Activated T-helper 17 cell treated with anti-CD3 and anti-CD28 coated beads, Interleukin-2, amount 50 U/mL, for 72 hours (primary cell): ENCODE measurements at places on chromosomes 6 and 20.

DNA sequence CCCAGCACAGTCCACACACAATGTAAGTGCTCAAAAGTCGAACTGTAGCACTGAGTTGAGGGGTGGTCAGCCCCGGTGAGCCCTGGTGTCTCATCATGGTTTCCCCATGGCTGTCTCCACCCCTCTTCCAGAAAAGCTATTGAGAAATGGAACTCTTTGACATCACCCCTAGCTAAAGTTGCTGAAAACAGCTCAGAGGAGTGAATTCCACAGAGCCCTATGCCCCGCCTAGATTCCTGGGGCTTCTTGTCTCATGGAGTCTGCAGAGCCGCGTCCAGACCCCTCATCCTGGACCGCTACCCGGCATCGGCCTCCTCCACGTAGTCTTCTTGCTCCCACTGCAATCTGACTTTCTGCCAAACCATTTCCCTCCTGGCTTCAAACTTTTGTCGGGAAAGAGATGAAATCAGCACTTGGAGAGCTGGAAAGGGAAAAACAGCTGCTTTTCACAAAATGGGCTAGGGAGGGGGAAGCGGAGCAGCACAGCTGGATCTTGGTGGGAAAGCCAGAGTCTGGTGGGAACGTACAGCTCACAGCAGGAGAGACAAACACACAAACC lies 132.2 kb downstream of the SNX5 start:
- ATAC-seq = no peak

DNA sequence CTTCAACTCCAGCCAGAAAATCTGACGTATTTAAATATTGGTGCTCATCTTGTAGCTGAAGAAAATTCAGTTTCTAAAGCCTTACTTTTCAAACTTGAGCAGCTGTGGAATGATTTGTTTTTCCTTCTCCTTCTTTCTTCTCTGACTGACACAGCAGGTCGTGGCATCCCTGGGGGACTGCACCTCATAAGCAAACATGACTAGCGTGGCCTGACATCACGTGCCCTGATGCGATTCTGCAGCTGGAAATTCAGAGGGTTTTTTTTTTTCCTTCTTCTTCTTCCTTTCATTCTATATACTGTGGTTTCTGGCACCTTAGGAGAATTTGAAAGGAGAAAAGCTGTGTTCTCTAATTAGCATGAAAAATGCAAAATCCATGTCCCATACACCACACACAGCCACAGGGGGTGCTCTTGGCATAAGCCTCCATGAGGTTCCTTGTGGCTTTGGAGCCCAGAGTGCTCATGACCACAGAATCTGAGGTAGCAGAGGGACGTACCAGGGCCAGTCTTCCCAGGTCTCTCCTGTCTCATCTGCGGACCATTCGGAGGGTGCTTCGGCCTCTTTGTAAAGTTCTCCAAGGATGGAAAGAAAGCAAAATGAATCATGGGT lies 258.5 kb upstream of the CDH4 start:
- ATAC-seq = no peak

DNA sequence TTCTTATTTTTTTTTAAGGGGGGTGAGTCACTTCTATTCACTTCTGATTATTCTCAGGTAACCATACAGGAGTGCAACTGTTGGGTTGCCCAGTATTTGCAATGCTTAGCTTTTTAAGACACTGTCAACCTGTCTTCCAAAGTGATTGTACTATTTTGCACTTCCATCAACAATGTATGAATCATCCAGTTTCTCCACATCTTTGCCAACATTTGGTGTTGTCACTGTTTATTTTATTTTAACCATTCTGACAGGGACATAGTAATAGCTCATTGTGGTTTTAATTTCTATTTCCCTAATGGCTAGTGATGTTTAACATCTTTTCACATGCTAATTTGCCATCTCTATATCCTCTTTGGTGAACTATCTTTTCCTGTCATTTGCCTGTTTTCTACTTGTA lies 1.4 kb upstream of the SLC13A3 start:
- ATAC-seq = no peak

GRCh38 chr20:50210066-50210619 lies 19.5 kb downstream of the CEBPB start:
- no peak for ATAC-seq

- ATAC-seq = peak; percentile 34
These were observed 72.9 kb upstream of the DSP start for GRCh38 chr6:7468382-7469081.

GRCh38 chr20:48066246-48066645 lies 281.0 kb upstream of the SULF2 start:
- no peak for ATAC-seq

DNA sequence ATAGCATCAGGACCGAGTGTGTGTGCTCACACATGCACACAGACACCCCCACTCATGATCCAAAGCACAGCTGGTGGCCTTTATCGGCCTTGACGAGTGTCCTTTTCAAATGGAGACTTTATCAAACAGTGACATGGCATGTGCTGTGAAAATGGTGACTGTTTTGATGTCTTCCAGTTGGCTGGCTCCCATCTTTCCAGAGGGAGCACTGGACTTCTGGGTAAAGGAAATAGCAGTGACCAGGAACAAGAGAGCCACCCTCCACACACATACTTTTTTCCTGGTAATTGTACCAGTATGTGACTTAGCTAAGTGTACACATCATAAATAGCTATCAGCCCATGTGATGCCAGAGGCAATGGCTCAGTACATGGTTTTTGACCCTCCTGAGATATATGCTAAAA lies 52.7 kb downstream of the ZDHHC14 start:
- ATAC-seq = no peak

DNA sequence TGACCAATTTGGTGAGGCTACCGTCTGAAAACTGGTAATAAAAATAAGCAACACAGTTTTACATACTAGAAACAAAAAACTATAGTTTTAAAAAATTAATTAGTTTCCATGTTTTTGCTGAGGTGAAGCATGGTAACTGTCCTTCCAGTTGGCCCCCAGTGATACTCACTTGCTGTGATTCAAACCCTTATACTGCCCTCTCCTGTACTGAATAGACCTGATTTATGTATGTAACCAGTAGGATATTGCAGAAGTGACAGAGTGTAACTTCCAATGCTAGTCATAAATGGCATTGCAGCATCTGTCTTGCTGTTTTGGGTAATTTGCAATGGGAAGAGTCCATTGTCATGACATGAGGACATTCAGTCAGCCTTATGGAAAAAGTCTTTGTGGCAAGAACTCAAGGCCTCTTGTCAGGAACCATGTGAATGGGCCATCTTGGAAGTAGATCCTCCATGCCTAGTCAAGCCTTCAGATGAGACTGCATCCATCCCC lies 8.9 kb upstream of the CHD6 start:
- ATAC-seq = no peak

DNA sequence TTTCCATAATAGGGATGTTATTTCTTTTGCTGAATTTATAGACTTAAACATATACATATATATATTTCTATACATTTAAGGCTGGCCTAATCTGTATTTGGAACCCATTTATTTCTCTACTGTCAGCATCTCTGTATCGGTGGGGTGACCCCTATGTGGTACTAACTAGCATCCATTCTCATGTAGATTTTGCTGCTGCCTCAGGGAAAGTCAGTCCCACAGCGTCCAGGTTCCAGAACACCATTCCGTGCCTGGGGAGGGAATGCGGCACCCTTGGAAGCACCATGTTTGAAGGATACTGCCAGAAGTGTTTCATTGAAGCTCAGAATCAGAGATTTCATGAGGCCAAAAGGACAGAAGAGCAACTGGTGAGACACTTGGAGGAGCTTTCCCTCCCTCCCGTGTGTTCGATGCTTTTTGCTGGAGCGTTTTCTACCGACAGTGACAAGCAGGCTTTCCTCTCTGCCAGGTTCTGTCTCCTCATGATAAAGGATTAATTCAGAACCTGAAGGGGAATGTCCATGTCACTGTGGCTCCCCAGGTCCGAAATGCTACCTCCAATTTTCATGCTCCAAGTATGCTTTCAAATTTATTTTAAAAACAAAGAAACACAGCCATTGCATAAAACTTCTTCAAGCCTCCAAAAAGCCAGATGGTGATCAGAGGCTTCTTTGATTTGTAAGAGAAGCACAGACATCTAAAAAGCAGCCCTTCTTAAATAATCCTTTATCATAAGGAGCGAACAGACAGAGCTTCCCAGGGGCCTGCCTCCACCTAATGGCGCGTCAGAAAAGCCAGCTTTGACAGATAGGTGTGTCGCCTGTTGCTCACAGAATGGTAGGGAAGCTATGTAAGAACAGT lies 13.1 kb downstream of the TNFAIP3 start:
- ATAC-seq = no peak

GRCh38 chr6:113055061-113055460 lies 707.9 kb downstream of the RFPL4B start:
- ATAC-seq = no peak

GRCh38 chr20:1555952-1556351 lies 1.6 kb downstream of the SIRPD start:
- ATAC-seq = peak; percentile 59

DNA sequence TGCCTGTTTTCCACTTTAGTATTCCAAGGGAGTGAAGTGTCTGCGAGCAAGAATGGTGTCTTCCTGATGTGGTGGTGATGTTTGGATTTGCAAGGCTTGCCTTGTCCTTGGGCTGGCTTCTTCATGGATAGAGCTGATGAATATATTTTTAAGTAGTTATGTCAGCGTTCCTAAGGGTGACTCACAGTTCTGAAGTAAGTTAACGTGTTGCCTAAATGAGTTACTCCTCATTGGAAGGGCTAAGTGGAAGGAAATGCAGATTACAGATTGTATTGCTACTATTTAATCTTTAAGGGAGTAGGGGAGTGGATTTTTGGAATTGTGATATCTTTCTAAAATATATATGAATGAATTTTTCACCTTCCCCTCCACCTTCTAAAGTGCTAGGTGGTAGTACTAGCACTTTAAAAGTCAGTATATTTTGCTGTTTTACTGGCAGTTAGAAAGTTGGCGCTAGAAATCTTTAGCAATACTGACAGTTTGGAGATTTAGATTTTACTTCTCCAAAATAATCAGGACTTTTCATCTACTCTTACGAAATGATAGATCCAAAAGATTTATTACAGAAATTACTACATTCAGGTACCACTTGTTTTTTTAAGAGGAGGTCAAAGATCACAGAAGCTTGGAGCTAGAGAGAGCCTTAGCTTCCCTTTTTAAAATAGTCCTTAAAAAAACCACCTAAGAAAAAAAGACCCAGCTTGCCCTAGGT lies 197.4 kb downstream of the JARID2 start:
- ATAC-seq = no peak

GRCh38 chr20:44447827-44448419 lies 27.8 kb upstream of the TTPAL start:
- ATAC-seq = no peak

- no peak for ATAC-seq
These were observed 56.0 kb upstream of the TMEM181 start for GRCh38 chr6:158503846-158504245.

DNA sequence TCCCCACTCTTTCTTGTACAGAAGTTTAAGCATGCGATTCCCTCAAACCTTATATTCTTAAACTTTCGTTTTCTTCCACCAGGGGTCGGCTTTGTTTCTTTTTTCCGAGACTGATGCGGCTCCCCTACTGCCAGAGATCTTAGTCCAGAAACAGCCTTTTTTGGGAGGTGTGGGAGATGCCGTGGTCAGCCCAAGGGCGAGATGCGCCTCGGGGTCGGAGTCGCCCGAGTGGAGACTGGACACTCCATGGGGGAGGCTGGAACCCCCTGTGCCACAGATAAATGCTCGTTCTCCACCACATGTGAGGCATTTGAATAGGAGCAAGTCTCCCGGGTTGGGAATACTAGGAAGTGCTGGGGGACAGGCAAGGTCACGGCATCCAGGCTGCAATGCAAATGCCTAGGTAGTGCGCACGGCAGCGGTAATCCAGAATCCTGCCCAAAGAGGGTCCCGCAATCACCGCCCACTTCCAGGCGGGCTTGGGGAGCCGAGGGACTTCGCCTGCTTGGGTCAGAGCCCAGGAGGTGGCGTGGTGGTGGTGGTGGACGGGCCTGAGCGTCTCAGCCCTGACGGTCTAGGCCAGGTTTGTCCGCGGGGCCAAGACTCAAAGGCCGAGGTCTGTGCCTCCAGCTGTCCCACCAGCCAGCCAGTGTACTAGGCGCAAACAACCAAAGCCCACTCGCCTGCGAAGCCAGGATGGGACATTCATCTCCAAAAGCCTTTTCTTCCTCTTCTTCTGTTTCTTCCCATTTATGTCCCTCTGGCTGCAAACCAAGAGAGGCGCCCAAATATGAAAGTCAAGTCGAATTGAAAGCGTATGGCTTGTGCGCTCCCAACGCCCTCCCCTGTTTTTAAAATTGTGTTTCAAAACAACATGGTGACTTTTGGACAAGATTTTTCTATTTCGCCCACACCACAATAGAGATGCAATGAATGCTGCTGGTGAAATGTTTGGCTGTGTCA lies 39.3 kb upstream of the OSTM1 start:
- ATAC-seq = no peak

DNA sequence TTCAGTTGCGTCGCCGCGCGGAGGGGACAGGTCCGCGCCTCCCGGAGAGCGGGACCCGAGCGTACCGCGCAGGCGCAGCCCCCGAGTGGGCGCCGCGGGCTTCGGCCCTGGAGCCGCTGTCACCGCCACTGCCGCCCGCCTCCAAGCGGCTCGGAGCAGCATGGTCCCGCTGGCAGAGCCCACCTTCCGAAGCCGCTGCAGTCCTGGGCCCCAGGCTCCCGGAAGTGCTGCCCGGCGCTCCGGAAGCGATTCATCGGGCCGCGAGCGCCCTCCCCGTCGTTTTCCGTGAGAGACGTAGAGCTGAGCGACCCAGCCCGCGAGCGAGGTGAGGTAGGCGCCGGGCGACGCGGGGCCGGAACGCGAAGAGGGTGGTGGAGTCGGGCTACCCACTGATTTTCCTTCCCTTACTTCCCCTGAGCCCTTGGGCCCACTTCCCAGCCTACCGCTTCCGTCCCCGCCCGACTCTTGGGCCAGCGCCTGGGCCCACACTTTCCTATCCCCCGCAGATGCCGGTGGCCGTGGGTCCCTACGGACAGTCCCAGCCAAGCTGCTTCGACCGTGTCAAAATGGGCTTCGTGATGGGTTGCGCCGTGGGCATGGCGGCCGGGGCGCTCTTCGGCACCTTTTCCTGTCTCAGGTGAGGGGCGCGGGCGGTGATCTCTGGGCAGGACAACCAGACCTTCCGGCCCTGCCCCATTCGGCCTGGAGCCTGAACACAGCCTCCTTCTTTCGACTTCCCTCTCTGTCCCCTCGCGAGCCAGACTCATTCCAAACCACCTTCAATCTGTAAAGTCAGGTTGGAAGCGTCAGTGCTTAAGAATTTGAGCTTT lies at the start of the genes NFS1 and ROMO1:
TSS of gene NFS1 (minus strand) at position 226 of the 830 bp plus-strand sequence. CDS start at position 162, 64 bp downstream.
TSS of gene ROMO1 (plus strand) at position 279 of the 830 bp plus-strand sequence. CDS start at position 507, 228 bp downstream.
- peak; percentile 96 for ATAC-seq
